ENCODE measurements at places on chromosomes 7 and 10.

DNA sequence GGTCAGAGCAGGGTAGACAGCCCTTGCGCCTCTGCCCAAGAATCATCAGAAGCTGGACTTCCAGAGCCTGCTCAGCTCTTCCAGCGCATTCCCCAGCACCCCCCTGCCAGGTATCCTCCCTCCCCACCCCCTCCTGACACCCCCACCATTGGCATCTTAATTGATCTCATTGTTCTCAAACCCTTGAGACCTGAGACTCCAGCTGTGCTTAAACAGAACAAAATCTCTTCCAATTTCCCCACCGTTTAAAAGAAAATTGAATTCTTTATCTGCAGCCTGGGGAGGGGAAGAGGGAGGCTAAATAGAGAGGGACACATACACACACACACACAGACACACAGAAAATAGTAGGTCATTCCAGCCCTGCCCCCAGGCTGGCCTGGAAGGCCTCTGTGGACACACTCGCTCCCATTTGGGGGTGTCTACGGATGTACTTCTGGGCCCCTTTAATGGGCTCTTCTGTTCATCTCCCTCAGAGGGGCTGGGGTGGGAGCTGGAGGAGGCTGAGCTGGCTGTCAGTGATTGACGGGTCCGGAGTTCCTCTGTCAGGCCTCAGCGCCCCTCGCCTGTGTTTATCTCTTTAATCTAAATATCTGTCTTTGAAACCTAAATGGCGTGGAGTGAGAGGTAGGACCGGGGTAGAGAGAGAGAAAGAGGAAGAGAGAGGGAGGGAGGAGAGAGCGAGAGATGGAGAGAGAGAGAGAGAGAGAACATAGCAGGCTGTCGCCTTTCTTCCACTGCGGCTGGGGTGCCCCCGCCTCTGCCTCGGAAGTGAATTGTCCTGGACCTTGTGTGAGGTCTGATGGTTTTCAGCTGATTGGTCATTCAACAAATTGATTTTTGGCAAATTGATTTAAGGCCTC lies 61.7 kb downstream of the C10orf105 start:
- no peak for DNase-seq

DNA sequence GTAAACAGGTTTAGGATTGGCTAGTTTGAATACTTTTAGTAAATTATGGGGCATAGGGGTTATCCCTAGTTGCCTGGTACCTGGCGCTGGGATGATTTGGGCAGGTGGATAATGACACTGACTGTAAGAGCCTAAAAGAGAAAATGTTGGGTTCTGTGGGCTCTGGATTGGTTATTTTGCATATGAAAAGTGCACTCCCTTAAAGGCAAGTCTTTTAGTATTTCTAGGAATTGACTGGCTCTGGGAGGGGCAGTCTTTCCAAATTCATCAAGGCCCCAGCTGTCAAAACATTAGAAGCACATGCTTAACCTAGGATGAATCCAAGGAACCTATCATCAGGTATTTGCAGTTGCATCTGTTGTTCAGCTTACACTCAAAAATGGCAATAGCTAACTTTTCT lies 454.6 kb upstream of the SORCS1 start:
- DNase-seq, result no peak

- DNase-seq, result no peak
Measured at GRCh38 chr10:70459774-70460490, 18.5 kb upstream of the NODAL start.

GRCh38 chr10:79283616-79284015 lies 63.7 kb upstream of the PPIF start:
- no peak for DNase-seq

DNA sequence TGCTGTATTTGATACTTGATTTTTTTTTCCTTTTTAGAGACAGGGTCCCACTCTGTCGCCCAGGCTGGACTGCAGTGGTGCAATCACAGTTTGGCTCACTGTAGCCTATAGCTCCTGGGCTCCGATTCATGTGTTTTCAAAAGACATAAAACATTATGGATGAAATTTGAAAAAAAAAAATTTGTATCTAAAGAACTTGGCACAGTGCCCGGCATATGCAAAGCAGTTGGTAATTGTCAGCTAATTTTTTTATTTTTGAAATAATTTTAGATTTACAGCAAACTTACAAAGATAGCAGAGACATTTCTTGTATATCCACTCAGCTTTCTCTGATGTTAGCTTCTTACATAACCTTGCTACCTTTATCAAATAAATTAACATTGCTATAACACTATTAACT lies 20.3 kb upstream of the SAMD8 start:
- DNase-seq, result no peak

- no peak for DNase-seq
Measured at GRCh38 chr10:9228771-9229170, 1174.3 kb downstream of the GATA3 start.

DNA sequence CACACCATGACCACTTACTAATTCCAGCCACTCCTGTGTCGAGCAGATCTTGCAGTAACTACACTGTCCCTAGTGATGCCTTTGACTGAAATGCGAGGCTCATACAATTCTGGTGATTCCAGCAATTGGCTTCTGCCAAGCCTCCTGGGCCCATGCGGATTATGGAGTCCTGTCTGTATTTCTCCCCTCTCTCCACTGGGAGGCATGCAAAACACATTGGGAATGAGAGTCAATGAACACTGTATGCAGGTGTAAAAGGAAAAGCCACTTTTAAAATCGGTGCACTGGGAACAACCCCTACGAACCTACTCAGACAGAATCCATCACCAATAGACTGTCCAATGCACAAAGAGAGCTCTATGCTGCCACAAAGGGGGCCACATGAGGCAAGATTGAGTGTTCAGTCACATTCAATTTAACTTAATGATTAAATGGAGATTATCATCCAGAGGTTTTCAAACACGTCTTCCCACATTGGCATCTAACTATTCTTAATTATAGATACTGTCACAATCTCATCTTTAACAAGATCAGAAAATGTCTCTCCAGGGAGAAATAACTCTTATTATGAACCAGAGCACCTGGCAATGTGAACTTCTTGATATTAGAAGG lies 550.6 kb downstream of the GLRX3 start:
- no peak for DNase-seq

- no peak for DNase-seq
Measured at GRCh38 chr7:28172958-28173357, 7.6 kb downstream of the JAZF1 start.

DNA sequence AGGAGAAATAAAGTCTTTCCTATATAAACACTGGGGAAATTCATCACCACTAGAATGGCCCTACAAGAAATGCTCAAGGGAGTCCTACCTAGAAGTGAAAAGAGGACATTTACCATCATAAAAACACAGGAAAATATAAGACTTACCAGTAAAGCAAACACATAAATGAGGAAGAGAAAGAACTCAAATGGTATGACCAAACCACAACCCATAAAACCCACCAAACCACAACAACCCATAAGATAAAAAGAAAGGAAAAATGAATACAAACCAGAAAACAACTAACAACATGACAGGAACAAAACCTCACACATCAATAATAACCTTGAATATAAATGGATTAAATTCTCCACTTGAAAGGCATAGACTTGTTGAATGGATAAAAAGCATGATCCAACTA lies 71.9 kb upstream of the DIP2C start:
- DNase-seq, result no peak

DNA sequence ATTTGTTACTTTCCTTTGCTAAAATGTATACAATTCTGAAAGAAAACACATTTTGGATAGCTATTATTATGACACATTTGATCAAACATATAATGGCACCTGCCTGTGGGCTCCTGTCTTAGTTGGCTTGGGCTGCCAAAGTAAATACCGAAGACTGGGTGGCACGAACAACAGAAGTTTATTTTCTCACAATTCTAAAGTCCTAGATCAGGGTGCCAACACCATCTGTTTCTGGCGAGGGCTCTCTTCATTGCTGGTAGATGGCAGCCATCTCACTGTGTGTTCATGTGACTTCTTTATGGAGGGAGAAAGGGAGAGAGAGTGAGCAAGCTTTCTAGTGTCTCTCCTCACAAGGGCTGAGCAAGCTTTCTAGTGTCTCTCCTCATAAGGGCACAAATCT lies 195.8 kb upstream of the FAM3C start:
- no peak for DNase-seq

- peak; percentile 54 for DNase-seq
Measured at GRCh38 chr10:391305-391704, 256.1 kb downstream of the ZMYND11 start.

DNA sequence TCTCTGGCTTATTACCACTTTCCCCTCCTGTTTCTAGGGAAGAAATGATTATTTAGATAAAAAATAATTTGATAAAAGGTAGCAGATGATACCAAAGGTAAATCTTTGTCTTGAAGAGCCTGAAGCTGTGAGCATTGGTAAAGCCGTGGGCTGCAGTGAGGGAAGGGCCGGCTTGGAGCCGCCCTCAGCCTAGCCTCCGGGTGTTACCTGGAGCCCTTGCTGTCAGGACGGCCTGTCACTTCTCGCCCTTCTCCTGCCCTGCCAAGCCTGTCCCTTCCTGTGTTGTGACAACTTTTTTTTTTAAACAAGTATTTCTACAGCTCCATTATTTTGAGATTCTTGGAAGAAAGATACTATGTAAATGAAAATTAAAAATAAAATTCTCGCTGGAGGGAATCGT lies 7.0 kb downstream of the CUX1 start:
- no peak for DNase-seq

DNA sequence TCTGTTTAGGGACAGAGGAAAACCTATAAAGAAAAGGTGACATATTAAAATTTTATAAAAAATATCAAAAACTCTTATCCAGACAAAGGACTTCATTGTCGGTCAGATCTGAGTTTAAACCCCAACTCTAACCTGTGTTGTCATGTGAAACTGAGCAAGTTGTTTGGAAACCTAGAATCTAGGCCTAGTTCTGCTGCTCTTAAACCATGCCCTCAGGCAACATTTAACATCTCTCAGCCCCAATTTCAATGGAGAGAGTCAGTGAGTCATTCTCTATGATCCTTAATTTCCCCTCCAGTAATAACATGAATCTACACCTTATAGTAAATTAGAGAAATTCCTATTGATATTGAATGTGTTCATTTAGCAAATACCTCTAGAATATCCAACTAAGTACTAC lies 192.3 kb downstream of the IMMP2L start:
- no peak for DNase-seq

GRCh38 chr7:16719699-16720098 lies 33.9 kb upstream of the TSPAN13 start:
- DNase-seq, result no peak

DNA sequence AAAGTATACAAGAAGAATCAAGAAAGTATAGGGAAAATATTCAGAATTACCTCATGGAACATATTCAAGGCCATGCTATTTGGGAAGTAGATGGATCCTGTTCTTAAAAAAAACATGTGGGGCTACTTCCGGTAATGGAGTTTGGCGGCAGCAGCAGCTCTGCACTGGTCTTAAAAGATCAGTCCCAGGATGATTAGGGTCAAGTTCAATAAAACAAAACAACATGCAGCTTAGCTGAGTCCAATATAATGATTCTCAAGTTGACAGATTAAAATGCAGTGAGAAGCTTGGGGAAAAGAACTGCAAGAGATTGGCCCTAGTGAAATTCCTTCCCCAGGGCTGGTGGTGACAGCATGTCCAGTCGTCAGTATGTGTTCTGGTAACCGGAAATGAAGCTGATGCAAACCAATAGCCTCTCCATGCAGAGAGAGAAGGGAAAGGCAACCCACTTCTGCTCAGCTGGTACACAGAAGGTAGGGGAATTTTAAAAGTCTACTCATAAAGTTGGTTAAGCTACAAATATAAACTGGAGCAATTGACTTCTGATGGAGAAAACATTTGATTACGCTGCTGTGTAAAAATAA lies 305.1 kb upstream of the IMMP2L start:
- DNase-seq, result no peak

GRCh38 chr10:26714415-26715136 lies 17.1 kb downstream of the PDSS1 start:
- DNase-seq, result no peak

All from NCI-H1105 (cell line).